ENCODE measurements at places on chromosomes 12 and 14.

GRCh38 chr12:15720295-15720694 lies 68.9 kb downstream of the EPS8 start:
- no peak for DNase-seq

DNA sequence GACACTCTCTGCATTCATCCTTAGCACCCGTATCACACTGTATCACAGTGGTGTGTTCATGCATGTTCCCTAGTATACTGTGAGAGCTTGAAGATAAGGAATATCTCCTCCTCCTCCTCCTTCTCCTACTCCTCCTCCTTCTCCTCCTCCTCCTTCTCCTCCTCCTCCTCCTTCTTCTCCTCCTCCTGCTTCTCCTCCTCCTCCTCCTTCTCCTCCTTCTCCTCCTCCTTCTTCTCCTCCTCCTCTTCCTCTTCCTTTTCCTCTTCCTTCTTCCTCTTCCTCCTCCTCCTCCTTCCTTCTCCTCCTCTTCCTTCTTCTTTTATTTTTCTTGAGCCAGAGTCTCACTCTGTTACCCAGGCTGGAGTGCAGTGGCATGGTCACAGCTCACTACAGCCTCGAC lies 27.1 kb downstream of the DAO start:
- no peak for DNase-seq

DNA sequence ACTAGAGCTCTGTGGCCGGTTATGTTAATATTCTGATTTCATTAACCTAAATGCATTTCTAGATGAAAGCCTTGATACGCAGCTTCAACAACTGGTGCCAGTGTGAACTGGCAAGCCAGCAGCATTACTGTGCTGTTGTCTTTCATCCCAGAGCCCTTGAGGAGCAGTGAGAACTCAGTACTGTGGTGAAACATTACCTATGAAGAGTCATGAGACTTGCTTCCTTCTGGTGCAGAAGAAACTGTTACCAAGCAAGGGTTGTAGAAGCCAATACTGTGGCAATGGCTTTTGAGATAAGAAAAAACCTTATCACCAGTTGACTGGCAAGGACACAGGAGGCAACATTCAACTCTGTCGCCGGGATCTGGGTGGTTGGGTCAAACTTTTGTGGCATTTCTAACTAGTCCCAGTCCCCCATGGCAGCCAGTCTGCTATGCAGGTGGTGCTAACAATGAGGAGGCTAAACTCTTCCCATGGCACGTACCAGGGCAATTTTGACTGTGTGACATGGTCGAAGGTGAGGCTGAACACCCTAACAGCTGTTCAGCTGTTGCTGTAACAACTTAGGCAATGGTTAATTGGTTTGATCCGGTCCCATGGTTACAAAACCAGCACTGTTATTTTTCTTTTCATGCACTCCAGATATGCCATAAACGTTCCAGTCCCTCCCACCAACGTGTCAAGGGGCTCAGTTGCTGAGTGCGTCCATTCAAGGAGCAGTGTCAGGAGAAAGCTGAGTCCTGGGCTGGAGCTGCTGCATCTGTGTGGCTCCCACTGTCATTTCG lies 12.6 kb upstream of the LGALS3 start:
- no peak for DNase-seq

DNA sequence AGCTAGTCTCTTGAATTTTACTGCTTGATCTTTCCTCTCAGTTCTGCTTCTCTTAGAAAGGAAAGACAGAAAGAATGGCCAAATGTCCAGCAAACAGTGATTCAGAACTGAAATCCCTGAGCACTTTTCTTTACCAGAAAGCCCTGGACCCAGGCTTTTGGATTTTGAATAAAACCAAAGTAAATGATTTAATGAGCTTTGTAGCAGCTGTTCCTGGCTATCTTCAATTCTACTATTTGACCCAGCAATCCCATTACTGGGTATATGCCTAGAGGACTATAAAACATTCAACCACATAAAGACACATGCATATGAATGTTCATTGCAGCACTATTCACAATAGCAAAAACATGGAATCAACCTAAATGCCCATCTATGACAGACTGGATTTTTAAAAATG lies 187.2 kb downstream of the PRKD1 start:
- no peak for DNase-seq

DNA sequence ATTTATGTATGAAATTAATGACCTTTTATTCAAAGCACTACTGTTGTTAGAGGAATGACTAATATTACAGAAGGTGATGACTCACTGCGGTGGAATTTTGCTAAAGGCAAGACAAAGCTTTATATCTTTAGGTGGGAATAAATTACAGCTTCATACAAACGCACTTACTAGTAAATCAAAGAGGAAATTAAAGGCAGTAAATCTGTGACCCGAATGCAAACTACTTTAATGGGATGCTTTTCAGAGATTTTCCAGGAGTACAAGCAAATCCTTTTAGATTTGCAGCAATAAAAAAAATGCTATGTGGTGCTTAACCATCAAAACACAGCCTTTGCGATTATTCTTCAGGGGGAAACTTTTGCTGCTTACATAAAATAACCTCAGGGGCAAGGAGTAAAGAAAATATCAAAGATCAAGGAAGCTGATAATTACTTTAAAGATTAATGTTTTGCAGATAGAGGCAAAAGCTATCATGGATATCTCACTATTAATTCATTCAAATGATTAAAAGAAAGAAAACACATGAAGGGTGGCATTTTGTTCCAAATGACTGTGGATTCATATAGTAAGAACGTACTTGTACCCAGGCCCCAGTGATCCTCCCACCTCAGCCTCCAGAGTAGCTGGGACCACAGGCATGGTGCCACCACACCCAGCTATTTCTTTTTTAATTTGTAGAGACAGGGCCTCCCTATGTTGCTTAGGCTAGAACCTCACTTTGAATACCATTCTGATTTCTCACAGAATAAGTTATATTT lies 98.9 kb downstream of the DENND5B start:
- DNase-seq = peak; percentile 83

- no peak for DNase-seq
These were observed 43.0 kb upstream of the ACSS3 start for GRCh38 chr12:81034926-81035325.

DNA sequence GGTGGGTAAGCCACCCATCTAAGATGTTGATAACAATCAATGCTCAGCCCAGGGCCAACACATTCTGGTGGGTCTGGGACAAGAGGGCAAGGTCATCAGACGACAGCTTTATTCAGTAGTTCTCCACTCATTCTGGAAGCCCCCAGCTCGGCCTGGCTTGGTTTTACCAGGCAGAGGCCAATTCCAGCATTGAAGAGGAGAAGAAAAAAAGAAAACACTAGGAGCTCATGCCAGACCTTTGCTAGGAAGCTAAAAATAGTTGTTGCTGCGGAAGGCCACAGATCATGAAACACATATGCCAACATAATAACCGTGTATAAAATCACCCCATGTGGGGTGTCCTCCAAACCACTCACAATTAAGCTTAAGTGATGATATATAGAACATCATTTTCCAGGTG lies 44.4 kb downstream of the CCDC60 start:
- DNase-seq = no peak

DNA sequence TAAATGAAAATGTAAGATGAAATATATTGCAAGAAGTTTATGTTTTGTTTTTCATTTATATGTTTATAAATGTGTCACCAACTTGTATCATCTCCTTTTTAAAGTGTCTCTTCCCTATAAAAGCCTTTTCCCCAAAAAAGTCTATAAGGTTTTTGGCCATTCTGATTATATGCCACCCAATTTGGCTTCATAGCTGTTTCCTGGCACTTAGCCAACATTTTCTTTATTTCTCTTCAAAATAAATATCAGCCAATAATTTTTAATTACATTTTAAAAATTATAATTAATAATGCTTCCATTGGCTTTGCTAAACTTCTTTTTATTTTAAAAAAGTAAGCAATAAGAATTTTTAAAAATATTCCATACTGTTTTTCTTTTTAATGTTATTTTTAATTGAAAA lies 171.8 kb downstream of the RASSF9 start:
- no peak for DNase-seq

- DNase-seq = no peak
These were observed 21.4 kb upstream of the CKAP4 start for GRCh38 chr12:106269150-106269771.

- DNase-seq = no peak
These were observed 153.4 kb upstream of the PELI2 start for GRCh38 chr14:55964821-55965220.

- DNase-seq = no peak
These were observed 138.8 kb upstream of the WSCD2 start for GRCh38 chr12:107990325-107990724.

- DNase-seq = no peak
These were observed 319.4 kb downstream of the CACNA1C start for GRCh38 chr12:2372178-2372577.

- no peak for DNase-seq
These were observed 439 bp downstream of the GOLGA5 start for GRCh38 chr14:92794547-92794941.

DNA sequence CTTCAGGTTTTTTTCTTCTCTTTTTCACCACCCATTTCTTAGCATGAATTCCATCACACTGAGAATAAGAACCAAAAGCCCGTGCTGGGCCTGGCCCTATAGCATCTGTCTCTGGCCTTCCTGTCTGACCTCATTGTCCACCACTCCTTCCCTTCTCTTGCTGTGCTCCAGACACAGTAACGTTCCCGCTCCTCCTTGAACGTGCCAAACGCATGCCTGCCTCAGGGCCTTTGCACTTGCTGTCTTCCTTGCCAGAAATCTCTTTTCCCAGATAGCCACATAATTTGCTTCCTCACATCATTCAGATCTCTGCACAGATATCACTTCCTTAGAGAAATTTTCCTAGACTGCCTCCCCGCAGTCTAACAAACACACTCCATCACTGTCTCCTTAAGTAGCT lies 119.6 kb upstream of the CPSF6 start:
- no peak for DNase-seq

DNA sequence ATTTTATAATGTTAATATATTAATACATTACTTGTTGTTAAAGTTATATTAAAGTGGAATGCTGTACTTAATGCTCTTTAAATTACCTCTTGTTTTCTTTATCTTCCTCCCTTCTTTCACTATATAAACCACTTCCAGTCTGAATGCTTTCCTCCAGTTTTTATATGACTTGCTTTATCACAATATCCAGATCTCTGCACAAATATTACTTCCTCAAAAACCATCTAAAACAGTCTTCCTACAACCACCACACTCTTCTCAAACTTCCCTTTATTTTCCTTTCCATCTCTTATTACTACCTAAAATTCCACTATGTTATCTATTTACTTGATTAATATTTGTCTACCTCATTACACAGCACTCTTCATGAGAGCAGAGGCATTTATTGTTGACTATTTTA lies 956.6 kb downstream of the LRFN5 start:
- no peak for DNase-seq

DNA sequence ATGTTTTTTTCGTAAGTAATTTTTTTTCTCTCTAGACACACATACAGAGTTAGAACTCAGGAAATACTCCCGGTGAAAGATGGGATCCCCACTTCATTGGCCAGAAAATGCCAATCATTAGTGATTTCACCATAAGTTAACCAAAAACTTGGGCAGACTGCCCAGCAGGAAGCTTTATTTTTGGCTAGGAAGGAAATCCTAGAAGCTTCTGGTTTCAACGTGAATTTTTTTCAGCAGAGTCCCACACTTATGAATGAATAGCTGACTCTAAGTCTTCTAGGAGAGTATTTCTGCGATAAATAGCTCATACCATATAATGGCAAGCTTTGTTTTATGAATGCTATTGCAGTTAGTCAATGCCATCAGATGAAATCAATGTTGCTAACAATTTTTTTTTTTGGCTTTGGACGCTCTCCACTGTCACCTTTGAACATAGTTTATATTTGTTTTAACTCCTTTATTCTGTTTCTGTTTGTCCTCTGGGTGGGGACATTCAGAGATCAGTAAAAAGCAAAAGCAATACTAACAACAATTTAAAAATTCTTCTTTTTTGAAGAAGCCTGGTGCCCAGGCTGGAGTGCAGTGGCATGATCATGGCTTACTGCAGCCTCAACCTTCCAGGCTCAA lies 9.5 kb downstream of the PPP1CC start:
- DNase-seq = no peak

GRCh38 chr14:62905566-62905965 lies 139.7 kb downstream of the KCNH5 start:
- no peak for DNase-seq

DNA sequence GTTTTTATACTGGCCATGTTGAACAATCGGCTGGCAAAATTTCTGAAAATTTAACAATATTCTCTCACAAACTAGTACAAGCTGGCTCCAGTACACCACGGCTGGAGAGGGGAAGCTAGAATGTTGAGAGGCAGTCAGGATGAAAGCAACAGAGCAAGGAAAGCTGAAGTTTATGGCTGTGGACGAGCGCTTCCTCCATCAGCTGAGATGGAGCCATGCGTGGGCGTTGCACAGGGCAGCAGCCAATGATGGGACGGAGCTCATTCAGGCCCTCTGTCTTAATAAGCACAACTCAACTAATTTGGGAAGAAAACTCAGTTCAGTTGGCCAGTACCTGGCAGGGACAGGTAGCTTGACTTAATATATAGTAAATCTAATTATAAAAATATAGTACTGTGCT lies 14.1 kb upstream of the DCP1B start:
- no peak for DNase-seq

DNA sequence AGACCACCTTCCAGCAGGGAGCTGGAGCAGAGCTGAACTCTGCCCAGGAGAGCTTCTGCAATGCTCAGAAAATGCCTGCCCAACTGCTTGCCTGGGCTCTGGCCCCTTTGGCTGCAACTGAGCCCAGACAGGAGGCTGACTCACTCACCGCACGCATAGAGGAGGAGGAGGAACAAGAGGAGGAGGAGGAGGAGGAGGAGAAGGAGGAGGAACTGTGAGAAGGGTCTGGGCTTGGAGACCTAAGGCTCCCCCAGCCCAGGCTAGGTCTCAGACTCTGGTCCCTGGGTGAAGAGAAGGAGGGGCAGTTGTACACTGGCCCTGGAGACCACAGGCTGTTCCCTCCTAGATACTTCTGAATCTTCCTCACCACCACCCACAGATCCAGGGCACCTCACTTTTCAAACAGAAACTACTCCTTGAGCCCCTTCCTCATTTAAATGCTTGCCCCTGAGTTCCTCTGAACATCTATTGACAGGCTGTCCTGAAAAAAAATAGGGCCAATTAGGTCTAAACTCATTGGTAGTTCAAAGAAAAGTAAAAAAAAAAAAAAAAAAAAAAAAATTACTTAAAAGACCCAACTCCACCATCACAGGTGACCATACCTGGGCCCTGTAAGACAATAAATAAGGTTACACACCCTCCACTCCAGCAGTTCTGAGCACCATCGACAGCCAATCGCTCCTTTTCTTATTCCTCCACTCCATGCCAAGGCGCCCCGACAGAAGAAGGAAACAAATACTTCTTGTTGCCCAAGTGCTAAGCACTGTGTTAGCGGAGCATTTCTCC lies 674 bp downstream of the VDR start:
- peak; percentile 38 for DNase-seq

Measured in kidney epithelial cell (primary cell).